HFF-Myc (cell line): ENCODE measurements at places on chromosomes 16 and 17.

DNA sequence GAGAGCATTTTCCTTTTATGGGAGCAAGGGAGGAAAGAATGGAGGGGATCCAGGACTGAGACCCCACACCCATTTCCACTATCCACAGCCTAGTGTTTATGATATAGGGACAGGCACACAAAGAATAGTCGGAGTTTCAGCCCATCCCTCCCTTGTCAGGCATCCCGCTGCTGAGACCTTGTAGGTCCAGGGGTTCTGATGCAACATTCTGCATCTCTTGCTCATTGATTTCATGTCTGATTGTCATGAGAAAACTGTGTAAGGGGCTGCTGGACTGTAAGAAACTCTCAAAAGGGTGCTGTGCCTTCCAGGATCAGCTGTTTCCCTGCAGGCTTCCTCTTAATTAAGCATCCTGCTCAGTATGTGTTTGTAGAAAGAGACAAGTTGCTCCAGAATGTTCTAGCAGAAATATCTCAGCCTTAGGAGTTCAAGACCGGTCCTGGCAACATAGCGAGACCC, 5.3 kb upstream of the POLR3E start:
- no peak for DNase-seq

DNA sequence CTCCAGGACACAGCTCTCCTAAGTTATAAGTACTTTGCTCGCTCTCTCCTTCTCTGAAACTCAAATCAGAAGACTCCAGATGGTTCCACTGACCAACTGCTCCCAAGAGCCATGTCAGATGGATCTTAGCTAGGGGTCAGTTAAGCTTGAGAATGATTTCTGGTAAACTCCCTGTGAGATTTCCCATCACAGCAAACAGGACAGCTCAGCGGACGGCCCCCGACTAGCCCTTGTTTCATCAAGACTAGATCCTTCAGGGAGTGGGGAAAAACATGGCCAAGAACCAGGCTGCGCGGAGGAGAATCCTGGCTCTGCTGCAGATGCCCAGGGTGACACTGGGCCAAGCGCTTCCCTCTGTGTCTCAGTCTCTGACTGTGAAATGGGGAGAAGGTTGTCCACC, 159.8 kb downstream of the C16orf78 start:
- no peak for DNase-seq

DNA sequence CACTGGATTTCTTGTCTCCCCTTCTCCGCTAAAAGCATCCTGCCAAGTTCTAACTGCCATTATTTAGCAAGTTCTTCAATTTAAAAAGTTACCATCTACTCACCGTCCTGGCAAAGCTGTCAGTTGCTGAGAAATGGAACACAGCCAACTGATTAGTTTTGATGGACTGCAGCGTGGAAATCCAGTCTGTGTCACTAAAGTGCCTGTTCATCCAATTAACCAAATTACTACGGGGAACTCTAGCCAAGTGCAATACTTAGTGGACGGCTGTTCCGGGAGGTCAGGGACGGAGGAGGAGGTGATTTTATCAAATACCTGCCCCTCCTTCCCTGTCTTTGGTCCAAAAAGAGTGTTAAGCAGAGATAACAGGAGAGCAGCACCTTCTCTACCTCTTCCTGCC, 260.7 kb downstream of the MAF start:
- no peak for DNase-seq

GRCh38 chr17:50923611-50924010, 57.5 kb upstream of the TOB1 start:
- DNase-seq = no peak

- no peak for DNase-seq
Observed at GRCh38 chr16:13435873-13436474, 484.0 kb upstream of the ERCC4 start.

- no peak for DNase-seq
Observed at GRCh38 chr16:27169511-27170071, 33.7 kb upstream of the KDM8 start.

DNA sequence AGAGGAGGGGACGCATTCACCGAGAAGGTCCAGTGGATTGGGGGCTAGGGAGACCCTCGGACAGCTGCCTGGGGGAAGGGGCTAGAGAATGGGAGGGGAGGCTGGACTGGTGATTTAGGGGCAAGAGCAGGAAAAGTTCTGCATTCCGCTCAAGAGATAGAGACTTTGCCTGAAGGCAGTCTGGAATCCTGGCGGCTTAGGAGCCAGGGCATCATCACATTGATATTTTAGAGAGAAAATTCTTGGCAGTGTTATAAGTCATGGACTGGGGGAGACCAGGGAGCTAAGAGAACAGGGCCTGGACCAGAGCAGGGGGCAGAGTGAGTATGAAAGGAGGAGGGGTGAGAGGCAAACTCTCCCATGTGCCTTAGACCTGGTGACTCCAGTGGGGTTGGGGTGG, 35.8 kb downstream of the MSI2 start:
- DNase-seq = no peak

- no peak for DNase-seq
Observed at GRCh38 chr16:67979955-67980678, at the start of gene DPEP3. DPEP3 (minus strand) TSS chr16:67980499; CDS start chr16:67980380, 119 bp downstream.

DNA sequence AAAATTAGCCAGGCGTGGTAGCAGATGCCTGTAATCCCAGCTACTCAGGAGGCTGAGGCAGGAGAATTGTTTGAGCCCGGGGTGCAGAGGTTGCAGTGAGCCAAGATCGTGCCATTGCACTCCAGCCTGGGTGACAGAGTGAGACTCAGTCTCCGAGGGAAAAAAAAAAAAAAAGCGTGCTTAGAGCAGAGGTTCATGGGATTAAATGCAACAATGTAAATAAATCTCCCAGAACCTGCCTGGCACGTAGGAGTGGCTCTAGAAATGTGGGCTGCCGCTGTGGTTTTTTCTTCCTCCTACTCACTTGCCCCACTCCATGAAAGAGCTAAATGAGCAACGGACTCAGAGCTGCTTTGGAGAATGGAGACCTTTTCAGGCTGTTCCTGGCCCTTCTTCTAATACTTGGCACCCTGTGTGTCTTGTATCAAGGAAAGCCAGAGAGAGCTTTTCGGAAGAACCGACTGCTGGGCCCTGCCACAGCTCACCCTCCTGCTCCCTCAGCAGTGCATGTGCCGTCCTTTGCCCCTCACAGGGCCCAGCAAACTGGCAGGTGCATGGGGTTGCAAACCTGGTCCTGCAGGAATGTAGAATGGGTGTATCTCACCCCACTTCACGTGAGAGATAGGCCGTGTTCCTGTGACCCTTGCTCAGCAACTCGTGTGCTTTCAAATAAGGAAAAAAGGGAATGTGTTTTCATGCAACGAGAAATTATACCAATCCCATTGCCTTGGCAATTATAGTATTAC, 52.0 kb downstream of the LDHD start:
- DNase-seq = no peak

DNA sequence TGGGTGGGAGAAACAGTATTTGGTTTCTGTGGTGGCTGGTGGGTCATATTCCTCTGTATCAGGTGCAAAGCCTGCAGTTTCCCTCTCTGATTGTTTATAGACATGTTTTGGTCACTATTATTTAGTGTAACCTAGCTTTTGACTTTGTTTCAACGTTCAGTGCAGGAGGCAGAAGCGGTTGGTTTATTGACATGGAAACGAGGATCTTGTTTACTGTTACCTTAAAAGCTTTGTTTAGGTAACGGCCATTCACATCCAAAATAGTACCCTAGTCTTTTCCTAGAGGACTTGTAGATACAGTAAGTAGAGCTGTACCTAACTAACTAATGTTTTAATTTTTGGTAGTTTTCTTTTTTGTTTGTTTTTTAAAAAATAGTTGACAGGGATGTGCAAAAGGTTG, 3.5 kb downstream of the MSI2 start:
- DNase-seq = no peak
